ENCODE measurements at places on chromosomes 6 and 20.

DNA sequence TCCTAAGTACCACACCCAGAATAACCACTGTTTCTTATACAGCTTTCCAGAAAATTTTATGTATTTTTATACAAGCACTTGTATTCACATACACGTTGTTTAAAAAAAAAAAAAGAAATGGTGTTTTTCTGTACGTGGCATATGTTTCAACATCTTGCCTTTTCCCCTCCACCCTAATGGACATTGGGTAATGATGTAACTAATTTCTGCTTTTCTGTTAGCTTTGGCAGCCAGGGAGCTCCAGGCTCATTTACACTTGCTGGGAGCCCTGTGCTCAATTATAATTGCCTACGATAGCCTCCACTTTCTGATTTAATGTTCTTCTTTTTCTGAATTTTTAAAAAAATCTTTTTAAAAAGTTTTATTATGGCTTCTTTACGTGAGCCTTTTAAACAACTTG is 352.4 kb downstream of the UTRN start:
- no peak for DNase-seq

GRCh38 chr6:52063584-52064344 is 23.6 kb downstream of the PKHD1 start:
- DNase-seq = peak; percentile 64

DNA sequence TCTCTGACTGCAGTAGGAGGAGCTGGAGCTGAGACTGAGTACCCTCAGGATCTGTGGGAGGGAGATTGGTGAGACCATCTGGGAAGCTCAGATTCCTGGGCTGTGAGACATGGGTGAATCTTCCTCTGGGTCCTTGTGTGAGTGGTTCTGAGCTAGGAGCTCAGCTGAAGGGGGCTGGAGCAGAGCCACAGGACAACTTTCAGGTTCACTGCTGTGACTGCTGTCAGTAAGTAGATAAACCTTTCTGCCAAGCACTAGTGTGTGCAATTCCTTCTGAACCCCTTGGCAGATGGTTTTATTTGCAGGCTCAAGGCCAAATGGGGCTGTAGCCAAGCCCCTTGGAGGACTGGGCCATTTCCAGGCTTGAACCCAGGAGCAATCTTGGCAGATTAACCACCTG is 49.6 kb upstream of the SNAP91 start:
- no peak for DNase-seq

DNA sequence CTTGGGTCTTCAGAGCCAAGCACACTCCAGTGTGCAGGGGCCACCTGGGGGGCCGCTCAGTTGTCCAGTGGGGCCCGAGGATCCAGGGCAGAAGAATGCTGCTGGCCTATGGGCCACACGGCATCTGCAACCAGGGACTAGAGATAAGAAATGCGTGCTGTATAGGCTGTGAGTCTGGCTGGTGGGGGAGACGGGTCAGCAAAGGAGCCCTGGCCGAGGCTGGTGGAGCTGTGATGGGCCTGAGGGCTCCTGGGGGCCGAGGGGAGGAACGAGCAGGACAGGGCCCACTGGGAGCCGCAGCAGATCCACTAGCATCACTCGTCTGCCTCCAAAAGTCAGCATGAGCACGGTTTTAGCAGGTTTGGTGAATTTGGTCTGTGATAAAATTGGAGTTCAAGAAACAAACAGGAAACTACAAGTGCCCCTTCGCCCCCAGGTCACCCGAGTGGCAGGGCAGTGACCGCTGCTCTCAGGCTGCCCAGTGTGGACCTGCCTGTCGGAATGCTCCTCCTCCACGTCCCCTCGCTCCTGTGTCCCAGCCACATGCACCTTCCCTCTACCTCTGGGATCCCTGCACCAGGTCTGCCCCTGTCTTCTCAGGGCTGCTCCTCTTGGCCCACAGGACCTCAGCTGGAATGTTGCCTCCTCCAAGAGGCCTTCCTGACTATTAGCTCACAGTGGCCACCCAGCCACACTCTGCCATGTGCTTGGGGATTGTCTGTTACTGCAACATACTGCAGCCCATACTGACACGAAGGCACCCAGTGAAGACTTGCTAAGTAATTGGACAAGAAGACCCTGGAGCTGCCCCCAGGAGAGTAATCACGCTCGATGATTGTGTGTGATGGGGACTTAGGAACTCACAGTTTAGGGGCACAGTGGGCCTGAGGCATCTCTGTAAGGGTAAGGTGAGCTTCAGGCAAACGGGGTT is 10.9 kb downstream of the ACSS1 start:
- DNase-seq = no peak

GRCh38 chr20:1845701-1846100 is 49.5 kb upstream of the SIRPA start:
- DNase-seq = no peak

GRCh38 chr6:136014454-136015437 is 163.2 kb downstream of the PDE7B start:
- DNase-seq = no peak

GRCh38 chr6:155121699-155122098 is 126.6 kb downstream of the TIAM2 start:
- DNase-seq = no peak

DNA sequence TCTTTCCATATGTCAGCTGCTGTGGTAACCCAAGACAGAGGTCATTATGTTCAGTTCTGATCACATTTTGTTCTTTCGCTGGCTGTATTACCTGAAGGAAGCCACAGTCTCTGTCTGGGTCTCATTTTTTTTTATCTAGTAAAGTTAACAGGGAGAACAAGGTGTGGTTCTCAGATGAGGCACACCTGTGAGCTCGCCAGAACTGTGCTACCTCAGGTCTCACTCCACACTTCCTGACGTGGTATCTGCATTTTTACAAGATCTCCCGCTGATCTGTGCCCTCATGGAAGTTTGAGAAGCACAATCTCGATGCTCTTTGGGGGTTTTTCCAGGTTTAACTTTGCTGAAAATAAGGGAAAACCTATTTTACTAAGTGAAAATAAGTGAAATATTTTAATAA is 169.5 kb upstream of the CENPW start:
- DNase-seq = no peak

GRCh38 chr6:149221774-149222070 is 95.8 kb upstream of the TAB2 start:
- no peak for DNase-seq

- peak; percentile 8 for DNase-seq
These were observed 28.3 kb downstream of the KCNQ5 start for GRCh38 chr6:72650081-72650745.

GRCh38 chr20:47281376-47281775 is 75.1 kb downstream of the ZMYND8 start:
- no peak for DNase-seq

- DNase-seq = no peak
These were observed 53.6 kb upstream of the BHLHE23 start for GRCh38 chr20:63060057-63060991.

GRCh38 chr20:30484009-30484748 is 773.3 kb upstream of the DEFB115 start:
- no peak for DNase-seq

DNA sequence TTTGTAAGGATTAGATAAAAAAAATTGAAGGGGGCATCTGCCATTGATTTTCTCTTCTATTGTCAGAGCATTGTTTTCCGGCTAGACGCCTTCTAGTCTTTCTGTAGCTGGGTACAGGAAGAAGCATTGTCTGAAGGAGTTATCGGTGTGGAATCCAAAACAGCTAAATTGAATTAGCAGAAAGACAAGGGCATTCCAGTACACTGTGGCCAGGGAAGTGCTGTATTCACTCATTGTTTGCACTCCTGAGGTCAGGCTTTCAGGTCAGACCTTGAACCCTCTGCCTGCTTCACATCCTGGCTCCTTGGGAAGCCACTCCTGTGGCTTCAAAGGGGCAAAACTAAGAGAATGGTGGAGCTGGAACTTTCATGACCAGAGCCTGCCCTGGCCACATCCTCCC is 81.1 kb upstream of the SNAP25 start:
- no peak for DNase-seq

GRCh38 chr6:42821846-42822245 is 40.0 kb downstream of the BICRAL start:
- no peak for DNase-seq

DNA sequence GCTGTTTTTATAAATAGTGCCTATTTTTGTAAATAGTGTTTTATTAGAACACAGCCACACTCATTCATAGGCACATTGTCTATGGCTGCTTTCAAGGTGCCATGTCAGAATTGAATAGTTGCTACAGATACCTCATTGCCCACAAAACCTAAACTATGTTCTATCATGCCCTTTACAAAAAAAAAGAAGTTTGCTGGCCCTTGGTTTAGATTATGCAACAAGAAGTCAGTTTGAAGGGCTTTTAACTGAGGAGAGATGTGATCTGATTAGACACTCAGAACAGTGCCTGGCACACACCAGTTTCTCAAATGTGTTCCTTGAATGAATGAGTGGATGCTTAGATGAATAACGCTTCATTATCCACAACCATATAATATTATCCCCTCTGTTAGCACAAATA is 366.1 kb downstream of the MAFB start:
- no peak for DNase-seq

DNA sequence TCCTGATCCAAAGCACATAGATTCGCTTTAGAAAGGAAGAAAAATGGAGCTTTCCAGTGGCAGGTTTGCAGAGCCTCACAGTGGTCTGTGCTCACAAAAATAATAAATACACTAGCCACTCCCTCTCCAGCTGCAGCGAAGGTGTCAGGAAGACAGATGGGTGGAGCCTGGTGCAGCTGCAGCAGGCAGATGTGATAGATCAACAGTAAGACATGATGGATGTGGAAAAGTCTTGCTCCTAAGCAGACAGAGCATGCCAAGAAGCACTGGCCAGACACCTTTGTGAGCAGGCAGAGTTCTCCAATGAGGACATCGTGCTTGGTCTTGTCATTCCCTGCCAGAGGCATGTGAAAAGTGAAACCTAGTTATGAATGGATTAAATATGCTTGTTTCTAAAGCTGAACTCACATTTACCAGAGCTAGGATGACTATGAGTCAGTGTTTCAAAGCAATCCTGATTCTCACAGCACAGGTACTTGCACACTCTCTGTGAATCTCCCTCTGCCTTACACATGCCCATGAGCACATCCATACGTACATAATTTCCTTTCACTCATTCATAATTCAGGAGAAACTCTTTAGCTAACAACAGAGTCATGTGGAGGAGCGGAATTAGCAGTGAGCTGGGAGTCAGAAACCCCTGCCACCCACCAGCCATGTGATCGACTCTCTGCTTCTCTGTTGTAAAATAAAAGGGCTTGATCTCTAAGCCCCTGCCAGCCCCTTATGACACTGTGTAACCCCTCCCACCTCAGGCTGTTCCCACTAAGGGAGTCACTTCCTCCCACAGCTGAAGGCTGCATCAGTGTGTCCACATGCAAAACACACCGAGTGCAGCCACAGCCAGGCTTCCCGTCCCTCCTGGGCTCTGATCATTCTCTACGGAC is 111.2 kb downstream of the SCML4 start:
- peak; percentile 84 for DNase-seq

DNA sequence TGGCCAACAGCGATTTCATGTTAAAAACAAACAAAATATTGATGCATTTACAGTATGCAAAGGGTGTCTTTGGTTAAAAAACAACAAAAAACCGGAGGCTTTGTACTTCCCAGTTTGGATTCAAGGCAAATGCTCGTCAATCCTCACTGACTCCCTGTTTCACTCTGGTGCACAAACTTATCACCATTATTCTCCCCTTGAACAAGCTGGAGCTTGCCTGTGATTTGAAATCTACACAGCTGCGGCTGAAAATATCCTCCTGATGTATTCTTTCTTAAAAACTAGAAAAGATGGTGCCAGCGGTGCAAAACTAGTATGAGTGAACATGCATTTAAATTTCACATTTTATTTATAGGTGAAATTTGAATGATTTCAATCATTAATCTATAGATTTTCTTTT is 3.3 kb downstream of the PERP start:
- no peak for DNase-seq

DNA sequence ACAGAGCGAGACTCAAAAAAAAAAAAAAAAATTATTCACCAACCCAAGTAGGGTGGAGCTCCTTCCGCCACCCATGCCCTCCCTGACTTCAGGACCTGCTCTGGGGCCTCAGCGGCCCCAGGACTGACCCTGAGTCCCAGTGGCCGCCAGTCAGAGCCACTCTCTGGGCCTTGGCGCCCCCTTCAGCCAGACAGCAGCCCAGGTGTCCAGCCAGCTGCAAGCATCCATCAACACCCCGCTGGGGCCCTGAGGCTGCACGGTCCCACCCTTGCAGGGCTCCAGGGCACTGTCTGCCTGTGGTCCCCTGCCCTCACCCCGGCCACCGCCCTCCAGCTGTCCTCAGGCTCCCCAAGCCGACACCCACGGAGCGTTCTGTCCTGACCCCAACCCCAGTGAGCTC is 11.4 kb upstream of the KCNQ2 start:
- DNase-seq = no peak

DNA sequence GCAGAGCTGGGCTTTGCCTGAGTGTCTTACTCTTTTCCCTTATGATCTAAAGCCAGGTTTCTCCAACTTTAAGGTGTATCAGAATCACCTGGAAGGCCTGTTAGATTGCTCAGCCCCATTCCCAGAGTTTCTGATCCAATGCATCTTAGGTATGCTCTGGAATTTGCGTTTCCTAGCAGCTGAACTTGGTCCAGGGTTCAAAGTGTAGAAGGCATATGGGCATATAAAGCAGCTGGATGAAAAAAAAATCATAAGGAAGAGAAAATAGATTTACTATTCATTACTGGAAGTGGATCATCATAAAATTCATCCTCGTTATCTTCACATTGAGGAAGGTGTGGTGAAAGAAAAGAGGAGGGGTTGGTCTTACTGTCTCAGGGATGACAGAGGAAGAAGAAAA is 56.8 kb upstream of the CDKAL1 start:
- DNase-seq = no peak

- peak; percentile 81 for DNase-seq
These were observed 1.0 kb upstream of the NXT1 start for GRCh38 chr20:23349338-23350195.

GRCh38 chr20:51050531-51051075 is 27.7 kb upstream of the KCNG1 start:
- DNase-seq = no peak

GRCh38 chr20:48191200-48191599 is 405.9 kb upstream of the SULF2 start:
- no peak for DNase-seq

- DNase-seq = no peak
These were observed 14.0 kb downstream of the SNRNP48 start for GRCh38 chr6:7604003-7604402.

GRCh38 chr6:153073841-153074240 is 57.2 kb downstream of the RGS17 start:
- DNase-seq = no peak

DNA sequence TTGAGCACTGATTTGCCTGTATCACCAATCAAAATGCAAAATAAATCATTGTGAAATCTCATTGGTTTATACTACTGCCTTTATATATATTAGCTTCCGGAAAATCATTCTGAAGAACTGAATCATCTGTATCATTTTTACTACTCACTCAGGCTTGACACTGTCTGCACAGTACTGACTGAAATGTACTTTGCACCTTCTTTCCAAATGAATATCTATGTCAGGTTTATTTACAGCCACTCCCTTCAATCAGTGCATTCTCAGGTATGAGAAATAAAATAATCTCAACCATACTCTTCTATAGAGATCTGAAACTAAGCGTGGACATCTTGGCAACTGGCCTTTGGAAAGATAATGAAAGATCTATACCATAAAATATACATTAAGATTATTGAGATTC is 2.7 kb downstream of the KHDRBS2 start:
- DNase-seq = no peak

Data from activated CD4-positive, alpha-beta T cell treated with anti-CD3 and anti-CD28 coated beads, Interleukin-10, Interleukin-2, amounts not matched to agents 100 ng/mL and 50 ng/mL, durations not matched to agents 16 hours and 8 hours (primary cell).